Skeletal muscle tissue (tissue), 5 donors: ENCODE measurements at places on chromosomes 12 and 14. TPM values are rescaled to one million over a fixed set of nuclear protein-coding genes. Genes with fewer than 3 reads are reported as not detected.

SYNE3 gene
- 21.4 TPM for total RNA-seq

KRT72 gene
- total RNA-seq: not detected

OVCH1 gene
- total RNA-seq: under 0.01 TPM

CD27 gene
- total RNA-seq: not detected

DHH gene
- 1.6 TPM for total RNA-seq

RNASE1 gene
- 113 TPM for total RNA-seq

TTC6 gene
- 0.52 TPM for total RNA-seq

CCDC198 gene
- not detected for total RNA-seq

TNFAIP2 gene
- total RNA-seq: 21.9 TPM

GPR137C gene
- total RNA-seq: 1.6 TPM

HCAR1 gene
- total RNA-seq: 0.52 TPM

LTBR gene
- 11.0 TPM for total RNA-seq

SPIC gene
- not detected for total RNA-seq

ANAPC7 gene
- 38.6 TPM for total RNA-seq

GOLGA3 gene
- 41.8 TPM for total RNA-seq
